HepG2 (cell line): ENCODE measurements at places on chromosomes 11 and 22.
A peak's percentile ranks its signal among the peaks of the same experiment; 100 is the strongest.

GRCh38 chr11:68146704-68147474, 25.7 kb upstream of the CHKA start:
- peaks cover 84% of the 10 kb centered on the region for H3K4me1 ChIP-seq
- peak overlapping the region; percentile 98 for H3K27ac ChIP-seq
- DNase-seq, result peak; percentile 97
- H3K27me3 ChIP-seq, result no peaks in the 10 kb centered on the region; the same call in 2 of the 3 replicates

GRCh38 chr11:75465701-75466531, 32.9 kb upstream of the KLHL35 start:
- H3K4me3 ChIP-seq, result no peak overlapping the region
- H3K27ac ChIP-seq, result no peak overlapping the region
- H3K27me3 ChIP-seq, result no peaks in the 10 kb centered on the region
- H3K36me3 ChIP-seq, result peaks cover 82% of the 10 kb centered on the region
- peaks cover 9% of the 10 kb centered on the region; the same call in 1 of the 2 replicates for H3K4me1 ChIP-seq

DNA sequence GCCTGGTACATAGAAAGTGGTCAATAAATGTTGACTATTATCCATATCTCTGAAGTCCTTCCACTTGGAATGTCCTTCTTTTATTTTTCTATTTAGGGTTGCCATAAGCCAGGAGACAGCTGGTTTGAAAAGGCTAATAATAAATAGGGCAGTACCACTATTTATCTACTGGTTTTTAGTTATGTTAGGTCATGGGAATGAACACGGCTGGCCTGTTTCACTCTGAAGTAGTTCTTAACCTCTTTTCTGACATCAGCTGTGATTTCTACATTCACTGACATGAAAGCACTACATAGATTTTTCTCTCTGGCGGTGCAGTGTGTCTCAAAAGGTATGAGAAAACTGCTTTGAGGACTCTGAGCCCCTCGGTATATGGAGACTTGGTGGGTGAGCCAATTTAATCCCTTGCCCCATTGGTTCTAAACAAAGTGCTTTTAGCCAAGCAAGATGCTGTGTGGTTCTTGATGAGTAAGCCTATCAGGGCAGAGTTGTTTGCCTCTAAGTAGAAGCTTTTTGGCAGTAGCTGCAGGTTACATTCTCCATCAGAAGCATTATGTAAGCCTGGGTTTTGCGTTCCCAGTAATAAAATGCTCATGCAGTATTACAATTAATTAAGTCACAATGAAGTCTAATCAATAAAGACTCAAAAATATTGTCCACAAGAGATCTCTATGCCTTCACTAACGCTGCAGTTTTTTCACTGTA, 48.7 kb upstream of the APOA1 start:
- DNase-seq, result no peak
- H3K4me3 ChIP-seq, result no peak overlapping the region
- no peaks in the 10 kb centered on the region for H3K27me3 ChIP-seq
- H3K4me1 ChIP-seq, result peaks cover 25% of the 10 kb centered on the region

- H3K4me1 ChIP-seq, result peaks cover 42% of the 10 kb centered on the region
- no peak for DNase-seq
- no peak overlapping the region for H3K27ac ChIP-seq
- H3K27me3 ChIP-seq, result peaks cover 5% of the 10 kb centered on the region; the same call in 1 of the 3 replicates
Measured at GRCh38 chr22:48947636-48948035, 880.0 kb downstream of the BRD1 start.

- H3K36me3 ChIP-seq, result no peaks in the 10 kb centered on the region
- H3K4me3 ChIP-seq, result no peak overlapping the region
- DNase-seq, result no peak
- no peak overlapping the region for H3K27ac ChIP-seq
- H3K27me3 ChIP-seq, result 0 out of 3 replicates have a peak, but pooled peaks cover 4% of the 10 kb centered on the region
Measured at GRCh38 chr11:20962581-20962980, 293.2 kb downstream of the NELL1 start.

DNA sequence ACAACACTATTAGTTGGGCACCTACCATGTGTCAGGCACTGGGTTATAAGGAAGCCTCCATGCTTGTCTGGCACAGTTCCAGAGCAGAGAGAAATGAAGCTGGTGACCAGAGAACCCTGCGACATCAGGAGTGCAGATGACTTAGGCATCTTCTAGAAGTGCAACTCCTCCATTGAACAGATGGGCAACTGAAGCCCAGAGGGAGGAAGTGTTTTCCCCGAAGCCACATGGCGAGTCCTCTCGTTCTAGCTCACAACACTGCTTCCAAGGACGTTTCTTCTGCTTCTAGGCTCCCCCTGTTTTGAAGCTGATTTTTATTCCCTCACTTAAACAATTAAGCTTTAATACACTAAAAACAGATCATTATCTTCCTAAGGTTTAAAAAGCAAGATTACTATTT, 109.8 kb upstream of the SYT13 start:
- H3K4me1 ChIP-seq, result peaks cover 68% of the 10 kb centered on the region
- no peak for DNase-seq
- H3K27me3 ChIP-seq, result peaks cover 2% of the 10 kb centered on the region; the same call in 1 of the 2 replicates
- no peak overlapping the region for H3K27ac ChIP-seq

DNA sequence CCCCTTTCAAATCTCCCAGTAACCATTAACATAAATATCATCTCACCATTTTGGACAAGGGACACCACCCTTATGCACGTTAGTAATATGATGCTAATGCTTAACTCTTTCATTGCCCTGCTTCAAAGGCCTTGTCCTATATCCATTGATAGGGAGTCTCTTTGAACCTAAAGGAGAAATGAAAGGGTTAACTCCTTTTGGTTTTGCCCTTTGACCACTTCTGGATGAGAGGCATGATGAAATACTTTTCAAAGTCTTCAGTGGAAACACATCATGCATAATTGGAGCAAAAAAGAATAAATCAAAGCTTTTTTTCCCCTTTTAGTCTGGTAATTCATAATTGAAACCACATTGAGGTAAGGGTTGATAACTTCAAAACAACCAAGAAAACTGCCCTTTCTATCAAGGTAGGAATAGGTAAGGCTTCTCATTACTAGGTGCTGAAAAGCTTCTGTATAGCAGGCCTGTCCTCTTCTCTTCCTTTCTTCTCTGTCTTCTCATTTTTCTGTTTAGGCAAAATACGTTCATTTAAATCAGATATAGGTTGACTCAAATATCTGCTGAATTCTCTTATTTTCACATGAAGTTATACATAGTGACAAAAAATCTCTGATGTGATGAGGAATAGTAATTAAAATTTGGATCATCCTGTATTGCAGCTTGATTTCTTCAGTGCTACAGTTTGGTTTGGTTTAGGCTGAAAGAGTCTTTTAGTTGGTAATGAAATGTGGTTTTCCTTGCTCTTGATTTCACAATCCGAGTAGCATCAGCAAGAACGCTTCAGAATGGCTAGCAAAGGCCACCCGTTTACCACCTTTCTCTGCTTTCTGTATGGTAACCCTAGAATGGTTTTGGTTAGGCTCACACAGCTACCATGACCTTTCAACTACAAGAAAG, 94.8 kb downstream of the EXT2 start:
- peaks cover 2% of the 10 kb centered on the region; the same call in 1 of the 2 replicates for H3K36me3 ChIP-seq
- H3K4me1 ChIP-seq, result no peaks in the 10 kb centered on the region
- no peak overlapping the region for H3K27ac ChIP-seq
- no peaks in the 10 kb centered on the region for H3K27me3 ChIP-seq
- no peak overlapping the region for H3K4me3 ChIP-seq
- DNase-seq, result no peak

DNA sequence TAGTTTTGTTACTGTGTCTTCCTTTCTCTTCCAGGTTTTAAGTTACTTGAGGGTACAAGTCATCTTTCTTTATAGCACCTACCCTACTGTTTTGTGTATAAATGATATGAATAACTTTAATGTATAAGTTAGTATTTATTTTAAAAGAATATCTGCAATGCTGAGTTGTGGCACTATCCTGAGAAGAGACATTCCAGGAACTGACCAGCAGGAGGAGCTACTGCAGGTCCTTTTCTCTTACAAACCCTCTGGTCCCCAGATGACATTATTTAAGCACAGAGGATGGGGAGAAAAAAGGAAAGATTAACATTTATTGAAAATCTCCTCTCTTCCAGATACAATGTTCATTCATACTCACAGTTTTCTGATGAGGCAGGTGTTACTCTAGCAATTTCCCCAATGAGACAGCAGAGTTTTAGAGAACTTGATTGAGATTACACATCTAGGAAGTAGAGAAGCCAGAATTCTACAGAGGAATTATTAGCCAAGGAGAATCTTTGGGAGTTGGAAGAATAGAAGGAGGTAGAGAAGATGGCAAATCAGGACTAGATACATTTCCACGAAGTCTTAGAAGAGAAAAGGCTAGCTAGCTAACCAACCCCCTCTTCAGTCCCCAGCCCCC, 541.2 kb upstream of the API5 start:
- H3K4me1 ChIP-seq, result no peaks in the 10 kb centered on the region
- DNase-seq, result peak; percentile 30
- H3K27me3 ChIP-seq, result no peaks in the 10 kb centered on the region
- no peak overlapping the region for H3K4me3 ChIP-seq
- no peak overlapping the region for H3K27ac ChIP-seq

- H3K27ac ChIP-seq, result no peak overlapping the region
- H3K36me3 ChIP-seq, result no peaks in the 10 kb centered on the region
- H3K4me3 ChIP-seq, result no peak overlapping the region
Measured at GRCh38 chr11:45646275-45646927, 19.0 kb downstream of the CHST1 start.

GRCh38 chr11:72432347-72433287, 1.7 kb downstream of the CLPB start:
- H3K27me3 ChIP-seq, result no peaks in the 10 kb centered on the region
- peaks cover 24% of the 10 kb centered on the region; the same call in 2 of the 3 replicates for H3K36me3 ChIP-seq
- peak; percentile 76 for DNase-seq
- peak overlapping the region; percentile 86 for H3K4me3 ChIP-seq
